ENCODE measurements at places on chromosomes 3 and 15. TPM values are rescaled to one million over a fixed set of nuclear protein-coding genes. Genes with fewer than 3 reads are reported as not detected.

DNA sequence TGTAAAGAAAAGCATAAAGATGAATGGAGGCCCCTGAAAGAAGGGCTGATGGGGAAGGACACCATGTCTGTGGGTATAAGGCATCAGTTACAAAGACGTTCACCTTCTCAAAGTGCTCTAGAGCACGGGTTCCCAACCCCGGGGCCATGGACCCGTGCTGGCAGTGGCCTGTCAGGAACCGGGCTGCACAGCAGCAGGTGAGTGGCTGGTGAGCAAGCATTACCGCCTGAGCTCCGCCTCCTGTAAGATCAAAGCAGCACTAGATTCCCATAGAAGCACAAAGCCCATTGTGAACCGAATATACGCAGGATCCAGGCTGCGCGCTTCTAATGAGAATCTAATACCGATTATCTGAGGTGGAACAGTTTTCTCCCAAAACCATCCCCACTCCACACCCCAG is 25.7 kb downstream of the MYO1E start:
- DNase-seq: no peak

GRCh38 chr15:72559781-72560180 is 85.7 kb downstream of the ARIH1 start:
- no peak for DNase-seq

GRCh38 chr3:179175358-179175757 is 27.2 kb downstream of the PIK3CA start:
- no peak for DNase-seq

Gene SOX14
- total RNA-seq: not detected

Data from psoas muscle (tissue), 8 donors.